ENCODE measurements at places on chromosomes 16 and 17.

DNA sequence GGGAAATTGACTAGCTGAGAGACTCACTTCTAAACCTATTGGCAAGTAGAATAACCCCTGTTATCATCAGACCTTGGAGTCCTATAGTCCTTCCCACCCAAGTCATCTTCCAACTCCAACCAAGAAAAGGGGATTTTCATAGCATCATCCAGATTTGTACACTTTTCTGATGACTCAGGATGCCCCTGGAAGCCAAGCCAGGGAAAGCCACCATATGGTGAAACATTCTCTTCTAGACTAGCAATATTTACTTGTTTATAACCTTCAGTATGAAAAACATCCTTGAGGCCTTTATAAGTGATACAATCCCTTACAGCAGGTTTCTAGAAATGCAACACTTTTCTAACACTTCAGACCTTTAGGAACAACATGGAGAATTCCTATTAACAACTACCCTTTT, 618.8 kb upstream of the CDH11 start:
- DNase-seq = no peak

- DNase-seq = peak; percentile 87
Observed at GRCh38 chr16:58000706-58001676, at the start of gene USB1. Gene USB1, plus strand, starts transcription at chr16:58001407. Its CDS starts 77 bp downstream, at chr16:58001484.

- no peak for DNase-seq
Observed at GRCh38 chr16:86498671-86499439, 11.5 kb upstream of the FOXF1 start.

DNA sequence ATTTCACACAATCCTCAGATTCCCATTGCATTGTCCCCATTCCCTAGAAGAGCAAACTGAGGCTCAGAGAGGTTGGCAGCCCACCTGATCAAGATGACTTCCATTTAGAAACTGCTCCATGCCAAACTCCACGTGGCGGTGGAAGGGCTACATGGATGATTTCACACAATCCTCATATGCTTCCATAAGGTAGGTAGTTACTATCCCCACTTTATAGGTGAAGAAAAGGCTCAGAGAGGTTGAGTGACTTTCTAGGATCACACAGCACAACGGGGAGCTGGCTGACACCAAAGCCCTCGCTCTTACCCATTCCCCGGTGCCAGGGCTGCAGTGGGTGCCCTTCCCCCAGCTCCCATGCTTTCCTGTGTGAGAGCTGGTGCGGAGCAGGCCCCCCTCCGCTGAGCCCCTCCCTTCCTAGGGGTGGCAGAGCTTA, 9.7 kb upstream of the GINS2 start:
- no peak for DNase-seq

GRCh38 chr16:50591800-50592771, 43.9 kb downstream of the NKD1 start:
- DNase-seq = no peak

DNA sequence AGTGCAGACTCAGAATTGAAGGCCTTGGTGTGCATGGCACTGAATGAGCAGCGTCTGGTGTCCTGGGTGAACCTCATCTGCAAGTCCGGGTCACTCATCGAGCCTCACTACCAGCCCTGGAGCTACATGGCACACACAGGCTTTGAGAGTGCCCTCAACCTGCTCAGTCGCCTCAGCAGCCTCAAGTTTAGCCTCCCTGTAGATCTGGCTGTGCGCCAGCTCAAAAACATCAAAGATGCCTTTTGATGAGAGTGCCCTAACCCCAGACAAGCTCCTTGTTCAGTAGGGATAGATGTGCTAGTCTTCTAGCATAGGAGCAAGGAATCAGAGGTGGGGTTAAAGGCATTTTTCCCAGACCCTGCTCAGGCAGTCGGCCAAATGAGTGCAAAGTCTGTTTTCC, 6.7 kb upstream of the RPL27 start:
- DNase-seq = no peak

- DNase-seq = peak; percentile 61
Observed at GRCh38 chr17:38584350-38584925, 21.3 kb downstream of the SRCIN1 start.

- no peak for DNase-seq
Observed at GRCh38 chr17:57357392-57357784, 101.1 kb downstream of the MSI2 start.

GRCh38 chr16:54266363-54266955, 20.1 kb downstream of the IRX3 start:
- DNase-seq = no peak

DNA sequence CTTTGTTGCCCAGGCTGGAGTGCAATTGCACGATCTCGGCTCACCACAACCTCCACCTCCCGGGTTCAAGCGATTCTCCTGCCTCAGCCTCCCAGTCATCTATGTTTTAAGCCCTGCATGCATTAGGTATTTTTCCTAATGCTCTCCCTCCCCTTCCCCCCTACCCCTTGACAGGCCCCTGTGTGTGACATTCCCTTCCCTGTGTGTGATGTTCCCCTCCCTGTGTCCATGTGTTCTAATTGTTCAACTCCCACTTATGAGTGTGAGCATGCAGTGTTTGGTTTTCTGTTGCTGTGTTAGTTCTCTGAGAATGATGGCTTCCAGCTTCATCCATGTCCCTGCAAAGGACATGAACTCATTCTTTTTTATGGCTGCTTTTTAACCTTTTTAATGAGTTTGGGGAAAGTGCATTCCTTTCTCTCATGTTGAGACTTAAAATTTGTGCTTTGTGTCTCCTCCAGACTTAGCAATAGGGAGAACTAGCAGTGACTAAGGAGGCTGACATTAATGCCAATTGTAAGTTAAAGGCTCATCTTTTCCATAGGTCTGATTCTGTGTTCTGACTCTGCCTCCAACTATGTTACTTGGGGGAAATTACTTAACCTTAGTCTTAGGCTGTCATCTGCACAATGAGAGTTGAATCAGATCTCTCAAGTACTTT, 17.7 kb upstream of the PHAF1 start:
- no peak for DNase-seq

GRCh38 chr16:71626018-71626857, at the start of gene MARVELD3:
Gene MARVELD3, plus strand, starts transcription at chr16:71626184. Its CDS starts 46 bp downstream, at chr16:71626230.
- no peak for DNase-seq

DNA sequence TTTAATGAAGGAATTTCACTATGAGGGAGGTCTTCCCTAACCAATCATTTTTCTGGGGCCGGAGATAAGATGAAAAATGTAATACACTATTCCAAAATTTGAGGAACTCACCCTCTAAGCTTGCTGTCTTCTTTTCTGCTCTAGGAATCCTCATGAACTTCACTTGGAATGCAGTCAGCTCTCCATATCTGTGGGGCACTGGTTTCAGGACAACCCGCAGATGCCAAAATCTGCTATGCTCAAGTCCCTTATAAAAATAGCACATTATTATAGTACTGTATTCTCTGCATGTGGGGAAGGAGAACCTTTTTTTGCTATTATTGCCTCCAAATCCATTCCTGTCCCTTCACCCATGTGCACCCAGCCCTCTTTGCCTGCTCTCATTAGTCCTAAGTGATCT, 146.0 kb downstream of the ABCA8 start:
- no peak for DNase-seq

- DNase-seq = no peak
Observed at GRCh38 chr17:45332505-45332904, 15.7 kb upstream of the MAP3K14 start.

GRCh38 chr17:17729620-17730249, 48.5 kb downstream of the RAI1 start:
- peak; percentile 72 for DNase-seq

DNA sequence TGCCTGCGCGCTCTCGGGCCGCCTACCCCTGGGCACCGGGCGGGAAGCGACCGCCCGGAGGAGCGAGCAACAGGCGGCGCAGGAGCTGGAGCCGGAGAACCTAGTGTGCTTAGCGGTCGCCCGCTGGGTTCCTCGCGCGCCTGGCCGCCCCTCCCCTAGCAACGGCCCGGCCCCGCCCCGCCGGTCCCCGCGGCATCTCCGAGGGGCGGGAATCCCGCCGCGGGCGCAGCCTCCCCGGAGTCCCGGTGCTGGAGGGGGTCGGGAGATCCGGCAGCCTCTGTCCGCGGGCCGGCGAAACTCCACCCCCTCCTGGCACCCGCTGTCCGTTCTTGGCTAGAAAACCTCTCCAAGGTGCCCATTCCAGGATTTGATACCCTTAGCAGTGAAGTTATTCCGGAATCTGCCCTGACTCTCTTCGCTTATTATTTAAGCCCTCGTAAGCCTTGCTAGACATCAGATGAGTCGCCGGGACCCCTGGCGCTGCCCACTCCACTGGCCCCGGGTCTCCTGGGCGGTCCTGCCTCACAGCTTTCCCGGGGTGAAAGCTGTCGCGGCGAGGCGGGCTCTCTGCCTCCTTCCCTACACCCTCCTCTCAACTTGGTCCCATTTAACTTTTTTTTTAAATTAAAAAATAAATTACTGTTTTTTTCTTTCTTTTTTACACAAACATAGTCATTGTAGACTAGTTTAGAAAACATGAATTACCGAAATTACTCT, at the start of gene RPRML:
Gene RPRML, minus strand, starts transcription at position 107 of the 717 bp plus-strand sequence. CDS start 246 bp downstream, outside the sequence.
- peak; percentile 5 for DNase-seq

DNA sequence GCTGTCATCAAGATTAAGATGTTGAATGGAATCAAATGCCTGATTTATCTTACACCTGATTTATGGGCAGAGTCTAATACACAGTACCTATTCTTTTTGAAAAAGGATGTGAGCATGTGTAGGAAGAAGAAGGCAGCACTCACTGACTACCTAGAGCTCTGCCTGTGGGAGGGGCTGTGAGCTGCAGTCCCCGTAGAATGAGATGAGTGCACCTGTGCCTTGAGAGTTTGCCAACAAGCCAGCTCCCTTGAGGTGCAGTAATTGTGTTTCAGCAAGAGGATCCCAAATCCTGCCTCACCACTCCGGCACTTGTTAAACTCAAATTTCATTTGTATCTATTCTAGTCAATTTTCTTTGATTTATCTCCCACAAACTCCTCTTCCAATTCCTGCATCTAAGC, 46.0 kb downstream of the CDH11 start:
- no peak for DNase-seq

DNA sequence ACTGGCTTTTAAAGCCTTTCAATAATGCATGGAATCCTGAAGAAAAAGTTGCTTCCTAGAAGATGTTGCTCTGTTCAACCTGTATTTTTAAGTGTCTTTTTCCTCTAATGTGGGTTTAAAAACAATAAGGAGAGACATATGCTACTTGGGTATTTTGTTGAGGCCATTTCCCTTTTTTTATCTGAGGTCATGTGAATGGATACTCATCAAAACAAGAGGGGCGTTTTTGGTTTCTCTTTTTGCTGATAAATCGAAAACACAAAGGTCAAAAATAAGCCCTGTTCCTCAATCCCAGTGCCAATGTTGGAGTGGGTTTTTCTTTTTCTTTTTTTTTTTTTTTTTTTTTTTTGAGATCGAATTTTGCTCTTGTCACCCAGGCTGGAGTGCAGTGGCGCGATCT, 468.0 kb upstream of the RBFOX1 start:
- DNase-seq = no peak

DNA sequence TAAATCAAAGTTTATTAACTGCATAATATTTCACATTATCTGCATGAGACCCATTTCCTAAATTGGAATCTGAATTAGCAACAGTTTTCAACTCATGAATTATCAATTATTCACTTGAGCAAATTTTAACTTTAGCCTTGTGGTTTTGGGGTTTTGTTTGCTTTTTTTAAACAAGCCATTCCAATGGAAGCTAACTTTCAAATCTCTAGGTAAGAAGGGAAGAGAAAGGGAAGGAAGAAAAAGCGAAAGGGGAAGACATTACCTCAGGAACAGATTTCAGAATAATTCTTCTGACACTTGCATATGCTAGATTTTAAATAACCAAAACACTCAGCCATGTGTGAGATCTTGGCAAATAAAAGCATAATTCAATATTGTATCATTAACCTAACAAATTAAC, 102.7 kb downstream of the CA4 start:
- no peak for DNase-seq

DNA sequence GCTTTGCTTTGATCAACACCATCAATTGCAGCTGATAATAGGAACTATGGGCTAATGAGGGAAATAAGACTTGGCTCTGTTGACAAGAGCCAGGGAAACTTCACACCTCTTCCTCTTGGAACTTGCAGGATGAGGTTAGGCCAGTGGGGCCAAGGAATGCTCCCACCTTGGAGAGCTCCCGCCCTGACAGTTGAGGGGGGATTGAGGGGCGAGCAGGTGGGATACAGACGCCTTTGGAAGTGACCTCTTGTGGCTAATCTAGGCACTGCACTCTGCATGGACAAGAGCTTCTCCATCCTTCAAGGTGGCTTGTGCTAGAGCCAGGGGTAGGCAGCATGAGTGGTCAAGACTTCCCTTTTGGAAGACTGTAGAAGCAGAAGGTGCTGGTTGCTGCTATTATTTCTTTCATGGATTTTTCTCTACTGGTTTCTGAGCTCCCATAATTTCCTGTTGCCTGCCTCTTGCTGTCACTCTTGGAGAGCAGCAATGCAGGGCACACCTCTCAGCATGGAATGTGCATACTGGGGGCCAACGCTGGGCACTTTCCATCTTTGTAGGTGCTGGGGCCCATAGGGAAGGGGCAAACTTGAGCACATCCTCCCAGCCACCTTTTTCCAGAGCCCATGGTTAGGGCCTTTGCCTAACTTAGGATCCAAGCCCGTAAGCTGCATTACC, 2.3 kb upstream of the PHF12 start:
- peak; percentile 63 for DNase-seq

DNA sequence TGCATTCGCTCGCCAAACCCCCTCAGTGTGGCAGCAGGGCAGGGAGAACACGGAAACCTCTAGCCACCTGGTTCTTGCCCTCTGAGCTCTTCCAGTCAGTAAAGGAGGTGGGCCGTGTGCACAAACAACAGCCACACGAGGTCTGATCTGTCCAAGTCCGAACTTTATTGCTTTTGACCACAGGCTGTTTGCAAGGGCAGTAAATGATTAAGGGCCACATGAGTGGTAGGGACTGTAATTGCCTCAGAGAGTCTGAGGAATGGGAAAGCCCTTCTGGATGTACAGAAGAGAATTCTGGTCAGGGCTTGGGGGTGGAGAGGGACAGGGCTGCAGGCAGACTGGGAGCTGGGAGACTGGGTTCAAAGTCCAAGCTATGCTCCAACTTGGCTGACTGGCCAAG, 75.7 kb upstream of the LHX1 start:
- DNase-seq = no peak

- DNase-seq = no peak
Observed at GRCh38 chr17:41171886-41172285, 3.9 kb upstream of the KRTAP4-3 start.

DNA sequence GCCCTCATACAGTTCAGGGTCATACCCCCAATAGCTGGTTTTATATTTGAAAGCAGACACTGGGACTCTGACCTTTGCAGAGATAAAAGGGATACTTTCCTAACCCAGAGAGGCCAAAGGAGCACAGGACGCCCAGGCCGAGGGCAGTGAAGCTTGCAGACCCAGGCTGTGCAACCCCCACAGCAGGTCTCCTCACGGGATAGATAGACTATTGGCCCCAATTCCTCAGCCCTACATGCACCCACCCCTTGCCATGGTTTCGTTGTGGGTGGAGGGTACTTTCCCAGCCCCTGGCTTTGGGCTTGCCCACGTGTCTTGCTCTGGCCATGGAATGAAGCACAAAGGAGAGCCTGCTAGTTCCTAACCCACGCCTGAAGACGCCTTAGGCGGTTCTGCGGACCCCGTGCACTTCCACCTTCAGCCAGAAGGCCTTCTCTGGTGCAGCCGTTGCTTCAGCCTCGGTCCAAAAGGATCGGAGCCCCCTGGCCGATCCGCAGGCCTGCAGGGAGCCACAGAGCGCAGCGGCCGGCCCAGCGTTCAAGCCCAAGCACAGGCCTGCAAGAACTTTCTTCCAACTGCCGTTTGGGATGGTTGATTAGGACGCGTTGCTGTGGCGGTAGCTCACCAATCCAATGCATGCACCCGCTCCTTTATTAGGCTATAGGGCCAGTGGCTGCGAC, 9.8 kb upstream of the BRCA1 start:
- no peak for DNase-seq

All from CD4-positive, alpha-beta T cell treated with Interleukin-4 for 1 hour (primary cell).